ENCODE measurements at places on chromosomes 4 and X. TPM values are rescaled to one million over a fixed set of nuclear protein-coding genes. Genes with fewer than 3 reads are reported as not detected.

GRCh38 chr4:112316360-112316759 lies 19.2 kb downstream of the ALPK1 start:
- DNase-seq, result no peak

DNA sequence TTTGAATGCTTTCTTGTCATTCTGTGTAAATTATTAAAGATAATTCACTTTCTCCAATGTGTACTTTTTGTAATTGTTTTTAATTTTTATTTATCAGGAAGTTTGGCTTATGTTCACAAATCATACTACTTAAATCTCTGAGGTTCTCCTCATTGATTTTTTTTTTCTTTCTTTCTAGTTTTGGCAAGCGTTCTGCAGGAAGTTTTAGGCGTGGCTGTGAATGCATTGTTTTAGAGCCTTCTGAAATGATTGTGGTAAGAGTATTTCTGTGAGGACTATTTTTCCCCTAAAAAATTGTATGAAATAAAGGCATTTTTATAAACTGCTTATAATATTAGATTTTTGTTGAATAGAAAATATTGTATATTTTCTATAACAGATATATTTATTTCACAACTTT lies 135.8 kb downstream of the RAPGEF2 start:
- no peak for DNase-seq

SULT1E1 gene
- total RNA-seq, result not detected

MAGEA12 gene
- not detected for total RNA-seq

All from left ventricle myocardium inferior (tissue), 1 donor.